ENCODE measurements at places on chromosomes 2 and 18.

- DNase-seq = no peak
Measured at GRCh38 chr2:69780921-69781320, 39.0 kb downstream of the ANXA4 start.

- DNase-seq = no peak
Measured at GRCh38 chr2:234694244-234695013, 197.5 kb upstream of the ARL4C start.

- no peak for DNase-seq
Measured at GRCh38 chr2:162118166-162119031, 33.6 kb downstream of the GCG start.

GRCh38 chr18:71442731-71443141 is 1101.4 kb downstream of the CBLN2 start:
- no peak for DNase-seq

GRCh38 chr2:179443180-179443579 is 178.5 kb upstream of the SESTD1 start:
- no peak for DNase-seq

GRCh38 chr18:75204732-75205513 is 4.0 kb downstream of the PTGR3 start:
- DNase-seq = no peak

- no peak for DNase-seq
Measured at GRCh38 chr18:13139885-13140450, 78.6 kb upstream of the LDLRAD4 start.

Measured in iPS DF 6.9 (cell line).